ENCODE measurements at places on chromosomes 12 and 14.

- DNase-seq = no peak
Observed at GRCh38 chr12:42315108-42315507, 10.8 kb downstream of the ZCRB1 start.

DNA sequence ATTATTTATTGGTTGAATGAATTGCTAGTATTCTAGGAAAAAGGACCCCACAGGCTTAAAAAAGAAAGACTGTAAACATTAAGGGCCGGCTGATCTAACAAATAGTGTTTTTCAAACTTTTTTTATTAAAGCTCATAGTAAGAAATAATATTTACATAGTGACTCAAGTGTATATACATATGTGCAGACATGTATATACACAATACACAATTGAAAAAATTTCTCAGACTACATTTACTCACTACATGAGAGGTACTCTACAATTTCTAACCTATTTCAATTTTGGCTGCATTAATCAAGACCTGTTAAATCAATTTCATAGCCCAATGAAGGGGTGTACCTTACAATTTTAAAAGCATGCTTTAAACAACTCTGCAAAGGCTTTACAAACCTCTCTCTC is 17.5 kb downstream of the KCNH5 start:
- DNase-seq = no peak

GRCh38 chr14:101553393-101553792 is 7.9 kb upstream of the DIO3 start:
- no peak for DNase-seq

- no peak for DNase-seq
Observed at GRCh38 chr14:94145902-94146527, 16.6 kb upstream of the IFI27L2 start.

DNA sequence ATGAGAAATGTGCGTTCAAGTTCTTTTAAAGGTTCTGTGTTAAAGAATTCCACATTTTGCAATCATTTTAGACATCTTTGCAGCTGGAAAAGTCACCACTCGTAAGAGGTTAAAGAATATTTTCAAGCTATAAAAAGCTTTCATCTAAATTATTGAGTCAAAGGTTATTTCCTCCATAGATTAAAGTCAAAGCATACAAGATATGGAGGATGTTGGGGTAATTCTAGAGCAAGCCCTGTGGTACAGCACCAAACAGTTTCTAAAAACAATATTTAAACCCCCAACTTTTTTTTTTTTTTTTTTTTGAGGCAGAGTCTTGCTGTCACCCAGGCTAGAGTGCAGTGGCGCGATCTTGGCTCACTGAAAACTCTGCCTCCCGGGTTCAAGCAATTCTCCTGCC is 1299.8 kb upstream of the TMEM132C start:
- no peak for DNase-seq

- DNase-seq = no peak
Observed at GRCh38 chr12:44852483-44852882, 23.6 kb downstream of the NELL2 start.

All from ureter (tissue), 1 donor.